ENCODE measurements at places on chromosomes 1 and 21.

DNA sequence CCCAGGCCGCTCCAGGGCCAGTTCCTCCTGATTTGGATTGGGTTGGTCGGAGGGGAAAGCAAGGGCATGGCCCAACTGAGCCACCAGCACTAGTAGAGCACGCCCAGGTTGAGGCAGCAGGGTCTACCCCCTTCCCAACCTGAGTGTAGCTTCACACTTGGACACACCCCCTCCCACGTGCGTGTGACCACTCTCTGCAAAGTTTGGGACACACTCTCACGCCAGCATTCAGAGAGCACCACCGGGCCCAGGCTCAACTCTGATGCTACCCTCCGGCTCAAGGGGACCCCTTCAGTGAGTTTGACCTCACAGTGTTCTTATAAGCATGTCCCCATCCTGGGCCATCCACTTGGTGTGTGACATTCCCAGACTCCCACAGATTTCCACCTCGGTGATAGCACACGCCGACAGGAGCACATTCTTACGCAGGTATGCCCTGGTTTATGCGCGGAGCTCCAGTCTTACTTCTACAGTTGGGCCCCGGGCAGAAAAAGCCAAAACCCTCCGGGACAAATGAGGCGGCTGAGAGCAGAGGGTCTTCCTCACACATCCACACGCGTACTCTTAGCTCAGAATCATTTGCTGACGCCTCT is 3.0 kb upstream of the DMRTA2 start:
- DNase-seq = no peak

DNA sequence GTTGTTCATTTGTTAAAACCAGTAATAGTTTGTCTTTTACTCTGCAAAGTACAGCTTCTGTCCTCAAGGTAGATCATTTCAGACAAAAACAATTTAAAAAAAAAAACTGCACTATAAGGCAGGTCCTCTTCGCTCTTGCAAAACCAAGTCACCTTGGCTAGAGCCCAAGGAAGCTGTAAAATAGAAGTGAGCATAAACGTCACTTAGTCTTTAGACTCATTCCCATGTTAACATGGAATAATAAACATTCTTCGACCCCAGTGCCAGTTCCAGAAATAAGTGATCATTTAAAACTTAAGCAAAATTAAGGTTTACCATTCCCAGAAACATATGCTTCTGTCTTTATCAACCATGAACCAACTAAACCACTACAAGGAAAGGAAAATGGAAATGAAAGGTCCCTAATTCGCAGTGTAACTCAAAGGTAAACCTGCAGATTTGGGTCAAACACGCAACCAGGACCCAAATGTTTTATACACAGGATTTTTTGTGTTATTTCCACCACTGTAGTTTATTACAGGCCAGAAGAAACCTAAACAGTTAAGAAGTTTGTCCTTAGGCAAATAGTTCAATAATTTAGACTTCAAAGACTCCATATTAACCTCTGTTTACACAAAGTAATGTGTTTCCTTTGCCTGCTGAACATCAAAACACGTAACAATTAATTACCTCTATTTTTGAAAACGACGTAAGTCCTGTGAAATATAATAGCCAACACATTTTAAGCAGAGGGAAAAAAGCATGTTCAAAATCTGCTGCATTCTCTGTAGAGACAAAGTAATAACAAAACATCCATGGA is 54.6 kb downstream of the TGFBR3 start:
- DNase-seq = no peak

GRCh38 chr1:42777852-42778251 is 6.9 kb upstream of the TMEM269 start:
- DNase-seq = peak; percentile 32

GRCh38 chr1:2313651-2314261 is 77.6 kb downstream of the MORN1 start:
- no peak for DNase-seq

DNA sequence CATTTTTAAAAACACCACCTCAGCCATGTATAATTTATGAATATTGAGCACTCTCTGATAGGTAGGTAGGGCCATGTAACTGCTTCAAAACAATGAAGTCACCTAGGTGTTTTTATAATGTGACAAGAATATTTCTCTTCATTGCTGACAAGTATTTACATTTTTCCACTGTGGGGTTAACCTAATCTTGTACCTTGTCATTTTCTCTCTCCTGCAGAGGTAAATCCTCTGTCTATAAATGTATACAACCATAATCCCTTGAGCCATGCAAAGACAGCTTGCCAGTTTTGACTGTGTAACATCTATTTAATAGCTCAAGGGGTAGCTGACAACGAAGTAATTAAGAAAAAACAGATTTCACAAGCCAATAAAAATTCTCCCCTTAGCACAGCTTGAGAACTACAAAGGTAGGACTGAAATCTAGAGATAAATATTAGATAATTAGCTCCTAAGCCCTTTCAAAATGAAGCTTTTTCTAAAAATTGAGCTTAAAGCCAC is 137.6 kb upstream of the POGK start:
- no peak for DNase-seq

DNA sequence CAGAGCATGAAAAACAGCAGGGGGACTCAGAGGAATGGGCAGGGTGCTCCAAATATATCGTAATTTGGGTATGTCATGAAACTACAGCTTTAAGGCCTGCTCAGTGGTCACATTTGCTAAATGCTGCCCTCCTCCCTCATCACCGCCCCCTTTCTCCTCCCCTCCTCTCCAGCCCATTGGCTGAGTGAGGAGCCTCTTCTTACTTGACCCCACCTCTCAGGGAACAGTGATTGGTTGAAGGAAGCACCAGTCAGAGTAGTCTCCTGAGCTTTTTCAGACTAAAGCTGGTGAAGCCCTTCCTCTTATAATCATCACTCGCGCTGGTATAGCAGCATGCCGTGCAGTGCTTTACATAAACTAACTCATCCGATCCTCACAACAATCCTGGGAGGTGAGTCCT is 10.0 kb upstream of the TTC39A start:
- no peak for DNase-seq

DNA sequence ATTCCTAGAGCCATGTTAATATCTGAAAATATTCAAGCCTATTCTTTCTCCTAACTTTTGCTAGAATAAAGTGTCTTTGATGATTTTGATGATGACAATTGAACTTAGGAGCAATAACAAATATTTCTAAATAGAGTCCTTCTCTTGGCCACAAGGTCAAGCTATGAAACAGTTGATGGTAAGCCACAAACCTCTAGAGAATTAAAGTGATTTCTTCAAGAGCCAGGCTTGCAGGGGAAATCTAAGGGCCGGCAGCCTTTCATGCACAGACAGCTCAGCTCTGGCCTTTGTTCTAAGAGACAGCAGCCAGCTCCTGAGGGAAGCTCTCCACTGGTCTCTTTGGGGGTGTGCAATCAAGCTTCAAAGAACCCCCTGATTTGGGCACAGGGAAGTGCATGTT is 59.0 kb downstream of the SUSD4 start:
- DNase-seq = no peak

DNA sequence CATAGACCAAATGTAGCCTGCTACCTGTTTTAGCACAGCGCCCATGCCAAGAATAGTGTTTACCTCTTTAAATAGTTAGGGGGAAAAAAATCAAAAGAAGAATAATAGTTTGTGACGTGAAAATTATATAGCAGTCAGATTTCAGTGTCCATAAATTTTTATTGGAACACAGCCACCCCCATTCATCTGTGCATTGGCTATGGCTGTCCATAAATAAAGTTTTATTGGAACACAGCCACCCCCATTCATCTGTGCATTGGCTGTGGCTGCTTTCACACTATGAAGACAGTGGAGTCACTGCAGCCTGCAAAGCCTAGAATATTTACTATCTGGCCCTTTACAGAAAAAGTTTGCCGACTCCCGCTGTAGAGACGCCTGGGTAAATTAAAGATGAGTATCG is 20.9 kb downstream of the EPHX1 start:
- no peak for DNase-seq

DNA sequence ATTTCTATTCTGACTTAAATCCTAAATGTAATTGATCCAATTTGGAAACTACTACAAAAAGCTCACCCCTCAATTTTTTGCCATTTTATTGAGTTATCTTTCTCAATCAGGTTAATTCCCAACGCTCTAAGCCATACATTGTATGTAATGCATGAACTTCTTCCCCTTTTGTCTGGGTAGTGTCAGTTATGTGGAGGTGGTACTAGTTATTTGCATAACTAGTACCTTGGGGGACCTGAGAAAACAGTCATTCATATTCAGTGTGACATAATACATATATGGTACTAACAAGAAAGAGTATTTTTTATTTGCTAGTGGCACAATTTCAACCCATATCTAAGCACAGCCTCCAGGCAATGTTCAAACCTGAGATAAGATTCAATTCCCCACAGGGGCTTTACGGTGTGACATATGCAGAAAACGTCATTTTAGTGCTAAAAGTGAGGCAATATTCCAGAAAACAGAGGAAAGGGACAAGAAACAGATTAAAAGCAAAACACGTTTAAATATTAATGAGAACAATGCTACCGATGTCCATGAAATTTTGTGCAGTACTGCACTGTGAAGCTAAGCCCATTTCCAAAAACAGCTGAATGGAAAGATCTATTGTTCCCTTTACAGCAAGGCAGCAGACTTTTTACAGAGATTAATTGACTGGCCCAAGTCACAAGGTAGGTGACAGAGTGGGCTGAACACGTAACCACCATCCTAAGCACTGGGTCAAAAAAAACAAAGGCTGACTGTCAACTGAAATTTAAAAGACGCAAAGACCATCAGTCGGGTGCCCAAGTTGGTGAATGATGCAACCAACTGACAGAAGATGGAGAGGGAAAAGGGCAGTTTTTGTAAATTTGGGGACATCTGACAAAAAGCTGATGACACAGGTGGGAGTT is 1.4 kb downstream of the HLCS start:
- DNase-seq = no peak

GRCh38 chr1:79322511-79323027 is 316.0 kb upstream of the ADGRL4 start:
- DNase-seq = no peak

GRCh38 chr1:31904339-31905092 is 33.7 kb downstream of the PTP4A2 start:
- DNase-seq = no peak

DNA sequence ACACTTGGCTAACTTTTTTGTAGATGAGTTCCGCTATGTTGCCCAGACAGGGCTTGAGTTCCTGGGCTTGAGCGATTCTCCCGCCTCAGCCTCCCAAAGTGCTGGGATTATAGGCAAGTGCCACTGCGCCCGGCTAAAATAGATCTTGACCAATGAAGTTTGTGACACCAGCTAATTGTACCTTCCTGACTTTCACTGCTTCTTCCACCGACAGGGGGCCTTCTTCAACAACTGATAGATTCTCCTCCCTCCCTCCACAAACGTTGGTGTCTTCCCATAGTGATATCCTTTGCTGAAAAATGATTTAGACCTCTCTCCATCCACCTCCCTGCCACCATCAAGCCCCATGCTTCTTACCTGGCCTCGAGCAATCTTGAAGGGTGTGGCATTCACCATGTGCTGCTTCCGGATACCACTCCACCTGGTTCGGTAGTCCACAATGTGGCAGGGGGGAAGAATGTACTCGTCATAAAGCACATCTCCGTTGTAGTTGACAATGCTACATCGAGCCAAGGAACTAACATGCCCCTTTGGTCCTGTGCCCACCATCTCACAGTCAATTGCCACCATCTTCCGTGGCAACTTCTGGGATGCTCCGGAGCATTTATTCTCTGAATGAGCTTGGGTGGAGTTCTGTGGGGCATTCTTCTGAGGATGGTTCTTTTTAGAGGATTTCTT is 1.6 kb upstream of the METTL25B start:
- peak; percentile 60 for DNase-seq

- DNase-seq = no peak
Observed at GRCh38 chr1:115437196-115437595, 99.1 kb upstream of the NGF start.

DNA sequence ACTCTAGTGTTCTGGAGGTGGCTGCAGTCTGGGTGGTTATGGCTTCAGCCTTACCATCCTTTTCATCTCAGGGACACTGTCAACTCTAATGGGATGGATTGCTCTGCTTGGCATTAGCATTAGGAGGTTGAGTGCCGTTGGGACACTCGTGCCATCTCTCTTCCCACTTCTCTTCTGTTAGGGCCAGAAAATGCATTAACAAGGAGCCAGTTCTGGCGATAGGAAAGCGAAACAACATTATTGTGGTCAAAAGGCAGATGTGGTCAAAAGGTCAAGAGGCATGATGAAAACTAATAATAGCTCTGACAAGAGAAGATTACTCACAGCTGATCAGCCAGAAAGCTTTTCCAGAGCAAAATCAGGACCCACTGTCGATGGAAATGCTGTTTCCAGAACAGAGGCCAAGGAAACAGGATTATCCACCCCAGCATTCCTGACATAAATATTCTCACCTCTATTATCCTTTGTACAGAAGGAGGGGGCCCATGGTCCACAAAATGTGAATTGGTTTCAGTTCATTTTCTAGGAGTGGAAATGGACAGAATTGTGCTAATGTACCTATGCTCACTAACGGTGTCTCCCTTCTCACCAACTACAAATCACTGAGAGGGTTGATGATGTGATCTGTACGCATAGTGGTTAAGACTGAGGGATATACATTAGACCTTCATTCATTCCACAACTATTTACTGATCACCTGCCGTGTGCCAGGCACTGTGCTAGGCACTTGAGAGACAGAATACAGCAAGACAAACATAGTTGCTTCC is 72.0 kb downstream of the ST6GALNAC5 start:
- DNase-seq = no peak

- no peak for DNase-seq
Observed at GRCh38 chr1:42328916-42329496, 6.0 kb downstream of the FOXJ3 start.

- DNase-seq = no peak
Observed at GRCh38 chr1:209095627-209096595, 487.6 kb upstream of the CAMK1G start.

GRCh38 chr1:4561205-4561604 is 93.2 kb upstream of the AJAP1 start:
- no peak for DNase-seq

DNA sequence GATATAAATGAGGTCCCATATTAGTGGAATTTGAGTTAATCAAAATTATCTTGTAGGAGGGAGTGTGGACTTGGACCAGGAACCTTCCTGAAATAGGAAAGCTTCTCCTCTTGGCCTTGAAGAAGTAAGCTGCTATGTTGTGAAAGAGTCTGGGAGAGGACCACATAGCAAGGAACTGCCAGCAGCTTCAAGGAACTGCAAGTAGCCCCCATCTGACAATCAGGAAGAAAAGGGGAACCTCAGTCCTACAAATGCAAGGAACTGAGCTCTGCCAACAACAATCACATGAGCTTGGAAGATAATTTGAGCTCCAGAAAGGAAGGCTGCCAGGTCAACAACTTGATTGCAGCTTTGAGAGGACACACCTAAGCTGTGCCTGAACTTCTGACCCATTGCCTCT is 8.2 kb upstream of the PRMT6 start:
- no peak for DNase-seq

All from CD4-positive, alpha-beta T cell treated with Interleukin-17A for 4 hours (primary cell).